Left renal pelvis (tissue), 4 donors: ENCODE measurements at places on chromosomes 2 and 18. TPM values are rescaled to one million over a fixed set of nuclear protein-coding genes. Genes with fewer than 3 reads are reported as not detected.

The OBSL1 gene
- 200 TPM for polyA plus RNA-seq

DNA sequence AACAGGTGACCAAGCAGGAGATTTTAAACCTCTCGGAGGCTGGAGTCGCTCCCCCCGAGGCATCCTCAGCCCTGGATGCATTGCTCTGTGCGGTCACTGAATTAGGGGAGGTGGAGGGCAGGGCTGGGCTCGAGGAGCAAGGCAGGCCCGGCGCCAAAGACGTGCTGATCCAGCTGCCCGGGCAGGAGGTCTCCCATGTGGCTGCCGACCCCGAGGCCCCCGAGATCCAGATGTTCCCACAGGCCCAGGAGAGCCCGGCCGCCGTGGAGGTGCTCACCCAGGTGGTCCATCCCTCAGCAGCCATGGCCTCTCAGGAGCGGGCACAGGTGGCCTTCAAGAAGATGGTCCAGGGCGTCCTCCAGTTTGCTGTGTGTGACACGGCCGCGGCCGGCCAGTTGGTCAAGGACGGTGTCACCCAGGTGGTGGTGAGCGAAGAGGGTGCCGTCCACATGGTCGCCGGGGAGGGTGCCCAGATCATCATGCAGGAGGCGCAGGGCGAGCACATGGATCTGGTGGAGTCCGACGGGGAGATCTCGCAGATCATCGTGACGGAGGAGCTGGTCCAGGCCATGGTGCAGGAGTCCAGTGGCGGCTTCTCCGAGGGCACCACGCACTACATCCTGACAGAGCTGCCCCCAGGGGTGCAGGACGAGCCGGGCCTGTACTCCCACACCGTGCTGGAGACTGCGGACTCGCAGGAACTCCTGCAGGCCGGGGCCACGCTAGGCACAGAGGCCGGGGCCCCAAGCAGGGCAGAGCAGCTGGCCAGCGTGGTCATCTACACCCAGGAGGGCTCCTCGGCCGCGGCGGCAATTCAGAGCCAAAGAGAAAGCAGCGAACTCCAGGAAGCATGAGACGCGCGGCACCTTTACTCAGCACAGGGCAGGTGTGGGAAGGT lies 145.1 kb downstream of the PTGR3 start:
- no peak for DNase-seq

DNA sequence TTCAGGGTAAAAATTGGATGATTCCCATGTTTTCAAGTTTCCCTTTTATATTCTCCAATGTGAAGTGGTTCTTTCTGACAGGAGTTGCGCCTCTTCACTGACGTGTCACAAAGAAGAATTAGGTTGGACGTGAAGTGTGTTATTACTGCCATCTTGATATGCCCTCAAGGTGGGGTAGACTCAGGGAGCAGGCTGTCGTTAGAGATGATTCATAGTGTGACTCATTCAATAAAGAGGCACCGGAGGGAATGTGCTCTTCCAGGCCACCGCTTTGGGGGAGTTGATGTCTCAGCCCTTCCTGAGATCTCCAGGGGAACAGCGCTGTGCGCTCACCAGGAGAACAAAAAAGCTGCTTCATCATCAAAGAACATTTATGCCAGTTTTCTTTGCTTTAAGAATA lies 3.6 kb upstream of the DGKD start:
- DNase-seq, result no peak

- DNase-seq, result no peak
Measured at GRCh38 chr2:47490406-47490805, 87.5 kb downstream of the MSH2 start.
